Stimulated activated CD4-positive, alpha-beta T cell treated with anti-CD3 and anti-CD28 coated beads, Interleukin-1b, Interleukin-23, amount 100 ng/mL, for 1 hour (primary cell): ENCODE measurements at places on chromosomes 13 and 19.

- no peak for DNase-seq
Observed at GRCh38 chr19:1921825-1922224, 16.6 kb downstream of the ADAT3 start.

- no peak for DNase-seq
Observed at GRCh38 chr13:97629601-97630272, 195.8 kb downstream of the RAP2A start.

- no peak for DNase-seq
Observed at GRCh38 chr19:44776402-44777096, 1.1 kb upstream of the CBLC start.

GRCh38 chr13:46850214-46850613 is 46.6 kb downstream of the HTR2A start:
- no peak for DNase-seq

- DNase-seq: no peak
Observed at GRCh38 chr13:33441015-33441414, 155.5 kb upstream of the STARD13 start.
